ENCODE measurements at places on chromosomes 13 and 19. TPM values are rescaled to one million over a fixed set of nuclear protein-coding genes. Genes with fewer than 3 reads are reported as not detected.

The IRF2BP1 gene
- polyA plus RNA-seq = 4.0 TPM

The ZNF677 gene
- polyA plus RNA-seq = 26.0 TPM

The TEKTIP1 gene
- not detected for polyA plus RNA-seq

The NLRP11 gene
- not detected for polyA plus RNA-seq

The ZNF626 gene
- 10.4 TPM for polyA plus RNA-seq

The CYP2F1 gene
- polyA plus RNA-seq = not detected

The SPRED3 gene
- polyA plus RNA-seq = 2.0 TPM

The C1QTNF9 gene
- polyA plus RNA-seq = not detected

The ZNF787 gene
- 2.9 TPM for polyA plus RNA-seq

The TBXA2R gene
- polyA plus RNA-seq = 1.1 TPM

The C1QTNF9B gene
- polyA plus RNA-seq = 0.96 TPM

The RAB3A gene
- polyA plus RNA-seq = 10.1 TPM

The SLC39A3 gene
- polyA plus RNA-seq = 29.9 TPM

The ACER1 gene
- not detected for polyA plus RNA-seq

The ZNF793 gene
- 1.6 TPM for polyA plus RNA-seq

The BST2 gene
- 5.6 TPM for polyA plus RNA-seq

The ZNF611 gene
- polyA plus RNA-seq = 7.0 TPM

The SIRT2 gene
- polyA plus RNA-seq = 45.4 TPM

The BRSK1 gene
- 8.4 TPM for polyA plus RNA-seq

The TMEM238 gene
- not detected for polyA plus RNA-seq

The GPR12 gene
- polyA plus RNA-seq = not detected

The RNF225 gene
- not detected for polyA plus RNA-seq

The DOCK6 gene
- 6.9 TPM for polyA plus RNA-seq

The NLRP9 gene
- polyA plus RNA-seq = not detected

Measured in fibroblast of lung (primary cell).